ENCODE measurements at places on chromosomes 16 and 17. TPM values are rescaled to one million over a fixed set of nuclear protein-coding genes. Genes with fewer than 3 reads are reported as not detected.

The CYTH1 gene
- 92.1 TPM for total RNA-seq

The ADGRG1 gene
- total RNA-seq, result 23.0 TPM

The DUS2 gene
- total RNA-seq, result 37.1 TPM

The CLEC3A gene
- total RNA-seq, result not detected

The SALL1 gene
- total RNA-seq, result not detected

The SEPTIN12 gene
- not detected for total RNA-seq

The CCL18 gene
- total RNA-seq, result 0.36 TPM

The CSH1 gene
- total RNA-seq, result not detected

The HSF5 gene
- 4.5 TPM for total RNA-seq

The GAN gene
- 11.8 TPM for total RNA-seq

The PRSS21 gene
- 10.5 TPM for total RNA-seq

The OTOA gene
- 0.06 TPM for total RNA-seq

The WNT9B gene
- total RNA-seq, result not detected

The ELMO3 gene
- total RNA-seq, result 5.5 TPM

The BLTP2 gene
- total RNA-seq, result 216 TPM

The KIFC3 gene
- 3.0 TPM for total RNA-seq

The CBX2 gene
- 3.8 TPM for total RNA-seq

The CFAP97D1 gene
- total RNA-seq, result not detected

The KRT40 gene
- total RNA-seq, result not detected

The GNG13 gene
- not detected for total RNA-seq

The RMI2 gene
- 43.1 TPM for total RNA-seq

The LRRC37A gene
- 1.0 TPM for total RNA-seq

The HLF gene
- total RNA-seq, result 0.51 TPM

The MEIOB gene
- total RNA-seq, result not detected

The EME1 gene
- 28.1 TPM for total RNA-seq

The ABCA5 gene
- 12.3 TPM for total RNA-seq

The UBTF gene
- total RNA-seq, result 170 TPM

The FOXJ1 gene
- total RNA-seq, result 0.99 TPM

The TBC1D3K gene
- not detected for total RNA-seq

The DPEP3 gene
- 0.40 TPM for total RNA-seq

The KRTAP1-1 gene
- not detected for total RNA-seq

The GALR2 gene
- 3.1 TPM for total RNA-seq

The SAP30BP gene
- total RNA-seq, result 103 TPM

The ADAM11 gene
- total RNA-seq, result 0.21 TPM

The TOP2A gene
- 160 TPM for total RNA-seq

The MYL4 gene
- not detected for total RNA-seq

The COPS3 gene
- 136 TPM for total RNA-seq

The PRR29 gene
- 0.59 TPM for total RNA-seq

The SMPD3 gene
- 0.19 TPM for total RNA-seq

The KRT222 gene
- not detected for total RNA-seq

The CDH3 gene
- total RNA-seq, result not detected

The AMDHD2 gene
- 42.3 TPM for total RNA-seq

The PRR11 gene
- total RNA-seq, result 43.5 TPM

The XAF1 gene
- total RNA-seq, result 2.2 TPM

The CPNE7 gene
- total RNA-seq, result 7.0 TPM

The CHP2 gene
- not detected for total RNA-seq

The MEOX1 gene
- total RNA-seq, result 0.55 TPM

The SCNN1B gene
- total RNA-seq, result not detected

The SLC52A1 gene
- total RNA-seq, result 0.32 TPM

The CPSF4L gene
- total RNA-seq, result not detected

The DPEP2 gene
- total RNA-seq, result 1.5 TPM

The HEATR9 gene
- total RNA-seq, result 1.5 TPM

The RASD1 gene
- total RNA-seq, result 0.61 TPM
